ENCODE measurements at places on chromosomes 13 and 19.

DNA sequence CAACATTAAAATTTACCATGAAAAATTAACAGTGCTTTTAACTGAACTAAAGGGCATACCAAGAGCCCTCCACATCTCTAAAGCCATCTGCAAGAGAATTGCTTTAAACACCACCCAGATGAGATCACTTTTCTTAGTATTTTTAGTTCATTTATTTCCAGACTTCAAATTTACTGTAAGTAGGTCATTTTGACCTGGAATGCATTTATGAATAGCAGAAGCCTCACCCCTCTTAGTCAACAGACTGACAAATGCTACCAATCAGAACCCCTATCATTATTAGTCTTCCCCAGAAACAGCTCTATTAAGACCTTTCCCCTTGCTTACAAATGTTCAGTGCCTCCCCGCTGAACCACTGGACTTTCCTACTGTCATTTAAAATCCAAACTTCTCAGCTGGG lies 27.3 kb downstream of the RUBCNL start:
- DNase-seq, result no peak

GRCh38 chr13:80577926-80578670 lies 237.2 kb upstream of the SPRY2 start:
- no peak for DNase-seq

GRCh38 chr19:46718157-46718933 lies 1.4 kb upstream of the PRKD2 start:
- no peak for DNase-seq

- no peak for DNase-seq
Observed at GRCh38 chr13:24615911-24616472, 64.2 kb upstream of the ATP12A start.

DNA sequence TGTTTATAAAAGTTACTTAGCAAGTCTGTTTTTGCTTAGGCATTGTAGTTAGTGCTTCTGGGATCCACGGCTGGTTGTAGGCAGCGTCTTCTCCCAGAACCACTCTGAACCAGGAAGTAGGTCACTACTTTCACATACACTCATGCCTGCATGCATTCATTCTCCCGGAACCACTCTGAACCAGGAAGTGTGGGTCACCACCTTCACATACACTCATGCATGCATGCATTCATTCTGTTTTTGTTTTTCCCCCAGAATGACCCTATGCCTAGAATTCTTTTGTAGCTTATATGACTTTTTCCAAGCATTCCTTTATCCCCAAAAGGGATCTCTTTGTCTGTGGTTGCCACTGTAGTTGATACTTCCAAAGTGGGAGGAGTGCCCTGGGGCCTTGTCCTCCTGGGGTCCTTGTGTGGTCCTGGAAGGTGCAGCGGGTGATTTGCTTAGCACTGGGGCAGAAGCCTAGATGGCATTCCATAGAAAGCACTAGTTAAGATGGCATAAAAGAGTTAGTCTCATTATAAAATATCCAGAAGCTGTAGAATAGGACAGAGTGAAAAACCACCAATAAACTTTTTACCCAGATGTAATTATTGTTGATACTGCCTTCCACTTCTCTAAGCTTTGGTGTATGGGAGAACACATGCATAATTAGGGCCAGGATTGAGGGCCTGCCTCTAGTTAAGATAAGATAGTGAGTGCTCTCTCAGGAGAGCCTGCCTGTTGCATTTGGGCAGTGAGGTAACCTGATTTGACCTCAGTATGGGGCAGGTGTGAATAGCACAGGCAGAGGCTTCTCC lies 68.6 kb upstream of the TEX29 start:
- DNase-seq, result no peak

DNA sequence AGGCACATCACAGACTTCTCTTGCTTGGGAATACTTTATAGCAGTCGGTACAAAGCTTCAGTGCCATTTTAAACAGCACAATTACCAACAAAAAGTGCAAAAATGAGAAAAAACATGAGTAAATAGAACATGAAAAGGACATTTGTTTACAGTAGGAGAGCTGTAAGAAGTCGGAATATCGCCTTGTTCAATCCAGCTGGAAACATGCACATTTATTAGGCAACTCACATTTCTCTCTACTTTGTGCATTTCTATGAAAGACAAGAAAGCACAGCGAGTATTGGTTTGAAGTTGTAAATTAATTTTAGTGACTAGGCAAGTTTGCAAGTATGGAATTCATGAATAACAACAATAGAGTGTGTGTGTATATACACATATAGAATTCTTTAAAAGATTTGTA lies 484.7 kb downstream of the DACH1 start:
- no peak for DNase-seq

DNA sequence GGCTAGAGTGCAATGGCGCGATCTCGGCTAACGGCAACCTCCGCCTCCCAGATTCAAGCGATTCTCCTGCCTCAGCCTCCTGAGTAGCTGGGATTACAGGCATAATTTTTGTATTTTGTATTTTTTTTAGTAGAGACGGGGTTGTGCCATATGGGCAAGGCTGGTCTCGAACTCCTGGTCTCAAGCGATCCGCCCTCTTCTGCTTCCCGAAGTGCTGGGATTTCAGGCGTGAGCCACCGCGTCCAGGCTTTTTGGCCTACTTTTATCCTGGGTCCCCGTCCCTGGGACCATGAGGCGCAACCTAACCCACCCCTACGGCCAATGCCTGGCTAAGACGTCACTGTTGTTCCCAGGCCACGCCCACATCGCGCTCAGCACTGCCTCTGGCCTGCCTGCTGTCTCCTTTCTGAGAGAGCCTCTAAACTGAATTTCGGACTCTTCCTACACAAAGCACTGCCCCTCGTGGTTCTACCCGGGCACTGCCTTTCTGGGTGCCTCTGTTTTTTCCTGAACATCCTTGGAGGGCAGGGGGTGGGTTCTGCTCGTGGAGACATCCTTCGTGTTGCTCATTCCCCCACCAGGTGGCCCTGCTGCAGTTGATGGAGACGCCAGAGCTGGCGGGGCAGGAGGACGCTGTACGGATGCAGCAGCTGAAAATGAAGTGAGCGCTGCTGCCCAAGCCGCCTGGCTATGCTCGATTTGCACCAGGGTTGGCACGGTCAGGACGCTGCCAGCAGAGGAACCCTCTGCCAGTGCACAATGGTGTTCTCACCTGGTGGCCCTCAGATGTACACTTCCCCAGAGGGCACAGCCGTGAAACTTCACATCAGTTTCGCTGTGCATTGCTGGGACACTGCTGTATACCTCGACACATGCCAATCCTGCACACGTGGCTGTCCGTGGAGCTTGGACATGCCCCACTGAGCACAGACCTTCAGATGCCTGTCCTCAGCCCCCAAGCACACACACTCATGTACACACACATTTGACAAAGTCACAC lies 2.0 kb downstream of the REX1BD start:
- DNase-seq, result no peak

DNA sequence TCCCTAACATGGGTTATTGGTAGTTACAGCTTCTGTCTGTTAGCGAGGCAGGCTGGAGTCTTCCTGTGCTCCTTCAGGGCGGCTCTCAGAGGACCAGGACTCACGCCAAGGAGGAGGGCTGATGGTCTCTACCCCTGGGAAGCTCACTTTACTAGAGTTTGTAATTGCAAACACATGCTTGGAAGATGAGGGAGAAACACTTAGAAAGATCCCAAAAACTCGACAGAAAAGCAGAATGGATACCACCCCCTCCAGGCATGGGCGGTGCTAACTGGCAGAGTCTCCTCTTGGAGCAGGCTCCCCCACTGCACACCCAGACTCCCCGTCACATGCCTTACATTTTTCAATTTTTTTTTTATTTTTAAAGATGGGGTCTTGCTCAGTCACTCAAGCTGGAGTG lies 62.0 kb downstream of the PARP4 start:
- no peak for DNase-seq

DNA sequence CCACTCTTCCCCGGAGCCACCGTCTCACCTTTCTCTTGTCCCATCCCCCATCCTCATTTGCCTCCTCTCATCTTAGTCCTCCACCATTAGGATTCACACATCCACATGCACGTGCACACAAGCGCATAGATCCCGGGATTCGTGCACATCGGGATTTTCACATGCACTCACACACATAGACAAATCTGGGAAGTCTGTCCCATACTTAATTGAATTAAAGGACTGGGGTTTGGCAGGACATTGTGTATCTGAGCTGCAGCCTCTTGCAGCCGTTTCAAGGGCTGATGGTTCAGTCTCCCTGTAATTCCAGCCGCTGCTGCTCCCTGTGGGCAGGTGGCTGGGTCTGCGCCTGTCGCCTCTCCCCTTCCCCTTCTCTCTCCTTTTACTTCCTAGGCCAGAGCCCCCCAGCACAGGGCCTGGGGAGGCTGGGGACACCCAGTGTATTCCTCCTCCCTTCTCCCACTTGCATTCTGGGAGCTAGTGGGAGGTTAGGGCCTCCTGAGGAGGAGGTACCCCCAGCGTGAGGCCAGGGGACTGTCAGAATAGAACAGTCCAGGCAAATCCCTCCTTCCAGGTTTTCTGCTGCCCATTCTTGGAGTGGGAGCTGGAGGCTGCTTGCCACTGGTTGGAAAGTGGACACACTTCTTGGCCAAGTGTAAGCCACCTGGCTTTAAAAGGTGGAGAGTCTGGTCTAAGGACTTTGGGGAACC lies 43.6 kb downstream of the LYL1 start:
- no peak for DNase-seq

DNA sequence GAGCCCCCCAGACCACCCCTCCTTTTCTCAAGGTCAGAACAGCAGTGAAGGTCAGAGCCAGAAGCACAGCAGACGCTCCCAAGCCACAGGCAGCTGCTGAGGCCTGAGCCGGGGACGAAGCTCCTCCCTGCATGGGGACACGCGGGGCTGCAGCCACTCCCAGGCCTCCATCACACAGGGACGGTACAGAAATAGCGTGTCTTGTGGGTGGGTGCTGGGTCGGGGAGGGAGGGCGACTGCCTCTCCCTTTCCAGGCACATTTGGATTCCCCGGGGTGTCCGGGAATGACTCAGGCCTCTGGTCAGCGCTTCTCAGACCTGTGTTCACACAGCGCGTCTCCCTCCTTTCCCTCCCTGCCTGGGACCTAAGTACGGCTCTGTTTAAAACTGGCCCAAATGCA lies 33.2 kb downstream of the RASA3 start:
- no peak for DNase-seq

DNA sequence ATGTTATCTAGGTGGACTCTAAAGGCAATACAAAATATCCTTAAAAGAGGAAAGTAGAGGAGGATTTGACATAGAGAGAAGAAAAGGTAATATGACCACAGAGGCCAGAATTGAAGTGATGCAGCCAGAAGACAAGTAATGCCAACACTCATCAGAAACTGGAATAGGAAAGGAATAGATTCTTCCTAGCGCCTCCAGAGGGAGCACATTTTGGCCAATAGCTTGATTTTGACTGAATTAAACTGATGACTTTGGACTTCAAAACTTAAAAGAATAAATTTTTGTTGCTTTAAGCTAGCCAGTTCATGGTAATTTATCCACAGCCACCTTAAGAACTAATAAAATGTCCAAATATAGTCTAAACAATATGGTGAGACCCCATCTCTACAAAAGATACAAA lies 1921.9 kb downstream of the OLFM4 start:
- DNase-seq, result no peak

- DNase-seq, result no peak
Observed at GRCh38 chr13:110005563-110005962, 219.2 kb upstream of the IRS2 start.

DNA sequence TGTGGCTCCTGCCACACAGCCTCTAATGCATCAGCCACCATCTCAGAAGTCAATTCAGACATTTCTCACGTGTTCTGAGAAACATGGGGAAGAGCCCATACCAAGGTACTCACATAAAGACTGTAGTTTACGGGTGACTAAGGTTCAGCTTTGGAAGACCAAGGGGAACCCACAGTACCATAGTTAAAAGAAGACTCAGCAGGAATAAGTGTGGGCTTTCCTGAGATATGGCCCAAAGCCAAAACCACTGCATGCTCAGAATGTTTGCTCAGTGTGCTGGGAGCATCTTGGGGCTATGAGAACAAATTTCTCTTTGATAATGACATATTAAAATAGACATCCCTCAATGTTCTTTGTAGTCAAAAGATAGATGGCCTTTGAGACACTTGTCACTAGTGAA lies 283.8 kb downstream of the DCT start:
- DNase-seq, result no peak

- DNase-seq, result no peak
Observed at GRCh38 chr13:36130552-36131221, 495 bp downstream of the DCLK1 start.

DNA sequence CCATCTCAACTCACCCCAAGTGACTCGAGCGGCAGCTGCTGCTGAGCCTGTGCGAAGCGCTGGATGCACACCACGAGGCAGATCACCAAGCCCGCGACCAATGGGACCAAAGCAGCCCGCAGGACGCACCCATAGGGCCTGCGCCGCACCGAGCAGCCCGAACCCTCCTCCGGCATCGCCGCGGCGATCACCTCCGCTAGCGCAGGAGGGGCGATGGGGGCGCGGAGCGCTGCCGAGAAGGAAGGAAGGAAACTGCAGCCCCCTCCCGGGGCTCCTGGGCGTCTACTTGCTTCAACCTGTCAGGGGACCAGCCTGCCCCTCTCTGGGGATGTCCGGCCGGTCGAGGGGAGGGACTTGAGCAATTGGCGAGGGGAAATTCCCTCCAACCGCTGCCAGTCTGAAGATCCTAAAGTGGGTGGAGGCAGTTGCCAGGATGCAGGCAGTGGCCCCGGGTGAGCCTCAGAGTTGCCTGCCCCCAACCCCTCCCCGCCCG lies at the start of gene CD70:
CD70 (minus strand) TSS at position 324 of the 493 bp plus-strand sequence; CDS start at position 176, 148 bp downstream.
- DNase-seq, result no peak

GRCh38 chr13:33678906-33679657 lies 138.9 kb upstream of the RFC3 start:
- DNase-seq, result no peak

GRCh38 chr13:59734393-59734792 lies 429.3 kb downstream of the DIAPH3 start:
- no peak for DNase-seq

DNA sequence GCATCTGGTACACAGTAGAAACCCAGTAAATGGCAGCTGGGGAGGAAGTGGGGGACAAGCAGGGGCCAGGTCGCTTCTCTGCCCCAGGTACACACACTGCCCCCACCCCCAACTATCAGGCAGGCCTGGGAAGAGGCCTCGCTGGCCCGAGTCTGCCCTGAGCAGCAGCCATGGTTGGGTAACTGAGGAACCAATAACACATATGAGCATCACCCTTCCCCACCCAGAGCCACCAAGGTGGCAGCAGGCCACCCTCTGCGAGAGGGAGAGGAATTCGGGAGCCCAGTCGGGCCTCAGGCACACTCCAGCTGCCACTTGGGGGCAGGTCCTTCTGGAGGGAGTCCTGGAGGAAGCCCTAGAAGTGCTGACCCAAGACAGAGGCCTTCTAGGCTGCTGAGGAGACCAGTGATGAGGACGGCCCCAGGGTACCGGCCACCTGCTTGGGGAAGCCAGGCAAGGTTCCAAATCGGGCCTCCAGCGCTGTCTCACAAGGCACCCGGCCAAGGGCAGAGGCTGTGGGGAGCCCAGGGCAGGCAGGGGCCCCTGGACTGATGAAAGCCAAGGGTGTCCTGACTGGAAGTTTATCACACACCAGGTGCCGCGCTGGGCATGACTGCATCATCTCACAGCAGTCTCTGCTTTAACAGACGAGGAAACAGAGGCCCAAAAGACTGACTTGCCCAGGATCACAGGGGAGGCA lies 14.0 kb upstream of the KPTN start:
- no peak for DNase-seq

GRCh38 chr19:29834991-29835846 lies 23.4 kb downstream of the CCNE1 start:
- DNase-seq, result no peak

GRCh38 chr13:45821811-45822210 lies 29.7 kb downstream of the SIAH3 start:
- DNase-seq, result no peak
